ENCODE measurements at places on chromosomes 1 and 21.

DNA sequence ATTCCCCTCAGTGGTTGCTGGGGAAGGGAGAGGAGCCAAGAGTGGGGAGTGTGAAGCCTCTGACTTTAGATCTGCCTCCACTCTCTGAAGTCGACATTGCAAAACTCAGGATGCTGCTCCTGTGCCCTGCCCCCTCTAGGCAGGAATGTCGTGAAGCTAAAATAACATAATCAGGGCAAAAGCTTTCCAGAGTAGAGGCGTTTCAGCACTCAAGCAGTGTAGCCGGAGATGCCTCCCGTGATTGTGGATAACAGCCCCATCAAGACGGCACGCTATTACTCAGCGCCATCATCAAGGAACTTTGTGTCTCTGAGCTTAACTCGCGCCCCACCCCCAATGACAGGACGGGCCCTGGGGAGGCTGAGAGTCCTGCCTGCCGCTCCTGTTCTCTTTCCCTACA is 60.0 kb downstream of the FBXO2 start:
- DNase-seq, result no peak

DNA sequence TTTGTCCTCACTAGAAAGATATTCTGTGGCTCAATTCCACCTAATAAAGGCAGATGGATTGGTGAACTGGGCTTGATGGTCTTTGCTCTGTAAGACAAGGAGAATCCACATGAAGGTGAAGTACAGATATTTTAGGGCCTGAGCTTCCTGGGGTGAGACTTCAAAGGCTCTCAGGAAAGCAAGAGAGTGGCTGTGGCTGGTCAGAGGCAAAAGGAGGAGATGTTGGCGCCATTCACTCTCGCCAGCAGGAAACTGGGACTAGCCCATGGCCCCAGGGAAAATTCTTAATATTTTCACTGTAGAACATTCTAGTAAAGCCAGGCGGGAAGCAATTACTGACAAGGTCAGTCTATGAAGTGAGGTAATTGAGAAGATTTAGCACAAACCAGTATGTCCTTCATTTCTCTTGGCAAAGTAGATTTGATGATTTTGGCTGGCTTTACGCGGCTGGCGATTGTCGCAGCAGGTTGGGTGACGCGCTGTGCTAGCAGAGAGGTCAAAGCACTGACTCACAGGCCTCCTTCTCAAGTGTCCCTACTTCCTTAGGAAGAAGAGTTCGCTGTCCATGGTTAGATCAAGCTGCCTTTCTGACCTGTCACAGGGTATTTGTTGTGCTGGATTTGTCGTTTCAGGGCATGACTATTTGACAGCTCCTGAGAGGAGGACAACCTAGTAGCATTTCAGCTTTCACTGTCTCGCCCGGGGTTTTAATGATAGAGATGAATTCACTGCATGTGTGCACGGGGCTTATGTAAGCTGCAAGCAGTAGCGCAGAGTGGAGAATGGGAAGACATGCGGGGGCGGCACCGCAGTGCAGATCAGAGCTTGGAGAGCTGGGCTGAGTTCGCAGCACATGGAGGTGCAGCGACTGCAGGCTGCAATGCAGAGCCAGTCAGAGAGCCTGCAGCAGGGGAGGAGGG is 32.7 kb downstream of the XCL1 start:
- DNase-seq, result no peak

DNA sequence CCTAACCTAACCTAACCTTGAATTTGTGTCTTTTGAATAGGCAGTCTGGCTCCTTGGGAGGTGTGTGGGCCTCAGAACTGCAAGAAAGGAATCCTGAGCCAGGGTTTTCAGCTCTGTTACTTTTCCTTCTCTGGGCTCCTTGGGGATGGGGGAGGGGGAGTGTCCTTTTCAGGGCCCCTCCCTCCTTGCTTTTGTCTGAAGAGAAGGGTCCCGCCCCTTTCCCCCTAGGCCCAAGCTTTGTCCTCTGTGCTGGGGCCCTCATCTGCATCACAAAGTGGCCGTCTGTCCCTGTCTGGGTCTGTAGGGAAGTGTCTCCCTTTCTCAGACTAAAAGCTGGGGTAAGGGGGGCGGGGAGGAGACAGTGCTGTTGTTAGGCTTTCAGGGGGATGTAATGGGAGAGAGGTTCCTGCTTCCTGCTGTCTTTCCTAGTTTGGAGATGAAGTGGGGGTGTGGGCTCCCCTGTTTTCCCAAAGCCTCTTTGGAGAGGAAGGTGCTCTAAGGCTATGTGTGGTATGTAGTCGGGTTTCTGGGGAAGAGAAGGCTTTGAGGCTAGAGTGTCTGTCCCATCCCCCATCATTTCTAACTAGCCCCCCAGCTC is 3.1 kb downstream of the AGO1 start:
- DNase-seq, result no peak

GRCh38 chr1:7845761-7846160 is 7.1 kb downstream of the UTS2 start:
- DNase-seq, result no peak

GRCh38 chr1:156258859-156259258 is 11.0 kb upstream of the PAQR6 start:
- no peak for DNase-seq

DNA sequence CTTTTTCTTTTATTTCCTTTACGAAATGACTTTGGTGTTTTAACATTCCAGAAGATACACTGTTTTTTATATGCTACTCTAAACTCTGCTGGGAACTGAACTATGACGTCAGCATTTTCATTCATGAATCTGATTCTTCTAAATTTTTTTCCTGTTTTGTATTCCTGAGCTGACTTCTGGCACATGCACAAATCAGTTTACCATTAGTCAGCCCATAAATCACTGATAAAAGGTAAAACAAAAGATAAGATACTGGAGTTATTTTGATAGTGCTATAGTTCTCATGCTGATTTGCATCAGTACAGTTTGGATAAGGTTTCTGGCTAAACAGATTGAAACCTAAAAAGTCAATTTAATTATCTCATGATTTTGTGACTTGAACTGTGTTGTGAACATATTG is 10.4 kb downstream of the CAMTA1 start:
- DNase-seq, result no peak

DNA sequence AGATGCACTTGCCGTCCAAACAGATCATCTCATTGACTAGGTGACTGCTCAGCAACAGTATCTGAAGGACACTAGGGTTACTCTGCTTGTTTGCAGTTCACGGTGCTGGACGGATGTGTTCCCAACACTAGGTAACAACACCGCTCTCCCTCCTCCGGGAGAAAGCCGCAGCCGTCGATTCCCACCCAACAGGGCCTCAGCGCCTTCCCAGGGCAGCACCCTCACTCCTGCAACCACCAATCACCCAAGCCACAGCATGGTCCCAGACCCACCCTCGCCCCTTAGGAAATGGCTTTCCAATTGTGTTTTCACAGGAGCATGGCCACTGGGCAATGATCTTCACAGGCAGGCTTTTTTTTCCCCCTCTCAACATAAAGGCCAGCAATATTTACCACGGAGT is 779 bp downstream of the TLR5 start:
- DNase-seq, result no peak

DNA sequence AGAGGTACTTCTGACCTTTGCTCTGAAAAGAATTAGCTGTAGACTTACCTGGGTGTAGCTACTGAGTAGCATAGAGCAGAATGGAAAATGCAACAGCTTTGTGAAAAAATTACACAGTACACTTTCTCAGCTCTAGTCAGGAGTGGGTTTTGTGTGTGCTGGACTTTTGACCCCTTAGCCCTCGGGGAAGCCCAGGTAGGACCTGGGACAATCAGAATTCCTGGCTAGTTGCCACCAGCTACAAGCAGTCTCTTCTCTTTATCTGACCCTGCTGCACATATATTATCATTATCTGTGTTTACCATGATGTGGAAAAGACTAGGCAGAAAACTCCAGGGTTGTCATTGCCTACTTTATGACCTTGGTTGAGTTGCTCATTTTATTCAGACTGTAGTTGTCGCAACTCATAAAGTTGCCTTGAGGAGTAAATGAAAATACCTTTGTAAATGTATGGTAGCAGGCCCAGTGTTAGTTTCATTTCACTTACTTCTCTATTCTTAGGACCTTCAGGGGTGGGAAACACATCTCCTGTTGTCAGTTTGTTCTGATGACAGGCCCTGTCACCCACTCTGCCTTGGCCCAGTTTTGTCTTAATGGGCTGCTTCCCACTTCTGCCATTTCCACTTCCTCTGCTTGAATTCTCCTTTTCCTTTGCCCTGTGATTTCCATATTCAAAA is 5.4 kb downstream of the NEK7 start:
- DNase-seq, result no peak

- DNase-seq, result no peak
These were observed 34.2 kb upstream of the ATP5PO start for GRCh38 chr21:33949516-33950430.

DNA sequence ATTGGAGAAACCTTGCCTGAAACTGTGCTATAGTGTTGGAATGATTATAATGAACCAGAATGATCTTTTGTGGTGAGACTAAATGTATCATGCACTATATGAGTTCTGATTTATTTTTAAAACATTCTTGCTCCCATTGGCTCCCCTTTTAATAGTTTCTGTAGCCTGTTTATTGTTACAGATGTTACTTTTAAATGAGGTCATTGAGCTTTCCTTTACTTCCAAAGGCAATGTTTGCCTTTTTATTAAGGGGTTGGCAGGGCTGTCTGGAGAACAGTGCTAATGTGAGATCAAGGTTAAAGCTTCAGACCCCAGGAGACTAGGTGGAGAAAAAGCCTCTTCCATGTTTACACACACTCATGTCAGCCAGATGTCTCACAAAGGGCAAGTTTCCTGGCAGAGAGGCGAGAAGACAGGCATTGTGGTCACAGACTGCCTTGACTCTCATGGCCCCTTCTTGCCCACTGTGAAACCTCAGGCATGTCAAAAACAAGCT is 120.6 kb upstream of the RAVER2 start:
- DNase-seq, result no peak

DNA sequence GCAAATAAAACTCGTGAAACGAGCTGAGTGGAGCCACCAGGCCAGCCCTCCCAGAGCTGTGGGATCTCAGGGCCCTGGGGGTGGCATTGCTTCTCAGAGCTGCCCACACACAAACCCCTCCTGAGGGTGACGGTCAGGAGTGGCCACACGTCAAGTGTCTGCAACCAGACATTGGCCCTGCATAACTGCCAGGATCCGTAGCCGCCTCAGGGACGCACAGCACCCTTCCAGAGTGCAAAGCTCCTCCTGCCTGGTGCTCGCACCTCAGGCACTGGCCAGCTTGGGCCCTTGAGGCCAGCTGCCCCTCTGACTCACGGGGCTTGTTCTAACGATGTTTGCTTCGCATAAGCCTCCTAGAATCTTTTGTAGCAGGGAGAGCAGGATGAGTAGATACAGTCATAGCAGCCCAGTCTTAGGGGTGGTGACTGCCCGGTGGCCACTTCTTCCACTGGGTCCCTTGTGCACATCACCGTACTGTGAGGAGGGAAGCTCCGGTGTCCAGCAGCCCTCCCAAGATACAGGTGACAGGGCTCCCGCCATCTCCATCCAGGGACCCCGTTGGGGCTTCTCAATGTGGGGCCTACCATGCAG is 5.0 kb downstream of the WNT3A start:
- DNase-seq, result no peak

DNA sequence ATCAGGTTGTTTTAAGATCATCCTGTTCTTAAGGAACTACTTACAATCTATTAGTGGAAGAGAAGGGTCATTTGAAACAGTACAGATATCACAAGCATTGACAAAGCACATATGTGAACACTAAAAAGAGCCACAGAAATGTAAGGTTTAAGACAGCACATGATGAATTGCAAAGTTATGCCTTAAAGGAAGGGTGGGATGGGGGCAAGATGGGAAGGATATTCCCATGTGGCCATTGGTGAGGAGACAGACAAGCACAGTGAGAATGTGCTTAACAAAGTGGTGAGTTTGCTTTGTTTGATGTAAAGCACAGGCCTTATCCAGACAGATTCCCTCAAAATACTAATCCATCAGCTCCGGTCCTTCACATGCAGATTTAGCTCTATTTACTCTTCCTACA is 151.6 kb upstream of the IVNS1ABP start:
- DNase-seq, result no peak

GRCh38 chr1:248897412-248898337 is 8.4 kb upstream of the PGBD2 start:
- DNase-seq, result no peak

GRCh38 chr1:49016030-49016977 is 239.6 kb upstream of the BEND5 start:
- no peak for DNase-seq

- no peak for DNase-seq
These were observed 10.5 kb upstream of the OLIG1 start for GRCh38 chr21:33059380-33059841.

- no peak for DNase-seq
These were observed 12.3 kb upstream of the RCC2 start for GRCh38 chr1:17451731-17452130.

- no peak for DNase-seq
These were observed 467.9 kb downstream of the SIPA1L2 start for GRCh38 chr1:232162001-232162400.

GRCh38 chr1:208059409-208060001 is 148.6 kb upstream of the CD34 start:
- DNase-seq, result no peak

- DNase-seq, result no peak
These were observed 318.5 kb downstream of the NTNG1 start for GRCh38 chr1:107459204-107459904.

- no peak for DNase-seq
These were observed 59.2 kb downstream of the WARS2 start for GRCh38 chr1:119081267-119081666.

DNA sequence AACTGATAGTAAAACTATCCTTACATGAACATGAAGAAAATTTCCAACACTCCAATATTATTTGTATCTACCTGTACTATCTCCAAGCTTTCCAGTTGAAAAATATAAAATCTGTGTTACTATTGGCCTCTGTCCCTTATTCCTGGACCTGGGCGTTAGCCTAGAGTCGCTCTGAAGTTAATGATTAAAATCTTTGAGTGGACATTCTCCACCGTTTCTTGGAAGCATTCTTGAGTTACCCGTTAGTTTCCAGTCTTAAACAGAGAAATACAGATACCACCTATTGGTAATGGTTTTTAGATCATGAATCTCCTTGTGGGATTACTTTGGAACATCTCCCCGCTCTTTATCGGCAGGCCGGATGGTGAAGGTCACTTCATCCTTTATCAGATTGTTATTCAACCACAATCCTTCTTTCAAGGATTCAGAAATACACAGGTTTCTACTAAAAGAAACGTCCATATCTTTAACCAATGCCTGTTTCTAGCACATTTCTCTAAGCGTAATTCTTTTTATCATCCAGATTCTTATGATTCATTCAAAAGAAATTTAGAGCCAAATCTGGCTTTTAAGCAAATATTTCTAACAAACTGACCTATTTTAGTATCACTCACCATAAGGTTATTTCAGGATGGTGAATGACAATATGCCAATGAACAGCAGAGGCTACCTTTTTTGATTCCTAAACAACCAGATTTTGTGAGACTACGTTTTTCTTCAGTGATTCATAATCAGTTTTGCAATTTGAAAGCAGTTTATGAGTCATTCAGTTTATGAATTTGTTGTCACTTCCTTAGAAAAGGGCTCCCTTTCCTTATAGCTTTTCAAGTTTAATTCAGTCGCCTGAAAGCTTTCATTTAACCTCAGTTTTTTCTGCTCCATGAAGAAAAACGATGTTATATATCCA is 70.2 kb upstream of the ERRFI1 start:
- no peak for DNase-seq

DNA sequence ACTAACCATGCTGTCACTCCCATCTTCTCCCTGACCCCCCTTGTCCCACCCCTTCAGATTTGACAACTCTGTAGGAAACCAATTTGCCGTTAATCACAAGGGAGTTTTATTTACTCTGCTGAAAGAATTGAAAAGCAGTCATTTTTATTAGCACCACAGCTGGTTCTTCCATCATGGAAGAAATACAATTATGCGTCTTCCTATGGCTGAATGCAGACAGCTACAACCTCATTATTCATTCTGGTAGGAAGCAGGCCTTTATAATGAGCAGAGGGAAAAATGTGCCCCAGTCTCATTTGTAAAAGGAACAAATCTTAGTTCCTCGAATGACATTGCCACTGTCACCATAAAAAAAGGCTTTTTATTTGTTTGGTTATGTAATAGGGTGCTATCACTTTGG is 35.2 kb downstream of the JUN start:
- no peak for DNase-seq
